ENCODE measurements at places on chromosomes 12 and 14.
A peak's percentile ranks its signal among the peaks of the same experiment; 100 is the strongest.

- DNase-seq = peak; percentile 50
Measured at GRCh38 chr12:92570056-92570753, 132.6 kb upstream of the PLEKHG7 start.

DNA sequence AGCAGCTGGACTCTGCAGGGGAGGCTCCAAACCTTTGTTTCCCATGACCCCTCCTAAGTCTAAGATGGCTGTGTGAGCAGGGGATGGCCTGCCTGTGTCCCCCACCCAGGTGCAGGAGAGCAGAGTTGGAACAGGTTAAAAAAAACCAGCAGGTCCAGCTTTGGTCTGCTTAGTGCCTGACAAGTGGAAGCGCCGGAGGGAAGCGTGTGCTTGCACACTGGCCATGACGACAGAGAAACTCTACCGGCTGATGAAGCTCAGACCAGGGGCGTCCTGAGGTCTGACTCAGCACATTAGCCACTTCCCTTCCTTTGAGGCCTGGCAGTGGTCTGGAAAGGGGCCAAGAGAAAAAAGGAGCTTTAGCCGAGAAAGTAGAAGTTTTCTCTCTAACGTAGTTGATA lies 280.1 kb downstream of the VRK1 start:
- peak; percentile 93 for DNase-seq

GRCh38 chr12:29241821-29242591 lies 92.9 kb downstream of the FAR2 start:
- peak; percentile 84 for DNase-seq

DNA sequence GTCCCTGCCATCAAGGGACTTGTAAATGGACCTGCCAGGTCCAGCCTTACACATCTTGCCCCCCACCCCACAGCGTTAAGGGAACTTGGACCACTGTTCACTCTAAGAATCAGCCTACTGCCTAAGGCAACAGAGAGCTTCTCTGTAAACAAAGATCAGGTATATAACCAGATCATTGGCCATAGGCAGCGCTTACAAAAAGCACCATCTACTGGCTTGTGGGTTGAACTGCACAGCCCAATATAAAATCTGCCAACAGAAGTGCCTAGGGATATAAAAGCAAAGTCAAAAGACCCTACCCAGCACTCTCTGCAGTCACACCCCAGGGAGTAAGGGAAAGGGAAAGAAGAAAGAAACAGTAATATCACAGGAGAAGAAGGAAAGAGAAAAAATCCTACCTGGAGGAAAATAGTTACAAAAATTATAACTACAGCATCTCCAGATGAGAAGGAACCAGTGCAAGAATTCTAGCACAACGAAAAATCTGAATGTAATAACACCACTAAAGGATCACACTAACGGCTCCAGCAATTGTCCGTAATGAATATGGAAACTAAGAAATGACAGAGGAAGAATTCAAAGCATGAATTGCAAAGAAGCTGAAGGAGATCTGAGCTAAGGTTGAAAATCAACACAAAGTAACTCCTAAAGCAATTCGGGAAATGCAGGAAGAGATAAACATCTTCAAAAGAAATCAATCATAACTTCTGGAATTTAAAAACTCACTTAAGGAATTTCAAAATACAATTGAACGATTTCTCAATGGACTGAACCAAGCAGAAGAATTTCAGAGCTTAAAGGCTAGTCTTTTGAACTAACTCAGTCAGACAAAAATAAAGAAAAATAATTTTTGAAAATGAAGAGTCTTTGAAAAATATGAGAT lies 95.2 kb upstream of the PCED1B start:
- peak; percentile 57 for DNase-seq

GRCh38 chr14:105540811-105541210 lies 14.4 kb downstream of the TMEM121 start:
- no peak for DNase-seq

GRCh38 chr12:14473707-14474287 lies 93.9 kb downstream of the PLBD1 start:
- peak; percentile 6 for DNase-seq

- DNase-seq = no peak
Measured at GRCh38 chr12:38926501-38926900, 21.1 kb upstream of the CPNE8 start.

GRCh38 chr14:74647678-74648461 lies 35.8 kb upstream of the LTBP2 start:
- DNase-seq = no peak

- no peak for DNase-seq
Measured at GRCh38 chr12:42789808-42790760, 200.5 kb upstream of the PRICKLE1 start.

GRCh38 chr12:93363841-93364297 lies 13.9 kb upstream of the NUDT4 start:
- DNase-seq = no peak

DNA sequence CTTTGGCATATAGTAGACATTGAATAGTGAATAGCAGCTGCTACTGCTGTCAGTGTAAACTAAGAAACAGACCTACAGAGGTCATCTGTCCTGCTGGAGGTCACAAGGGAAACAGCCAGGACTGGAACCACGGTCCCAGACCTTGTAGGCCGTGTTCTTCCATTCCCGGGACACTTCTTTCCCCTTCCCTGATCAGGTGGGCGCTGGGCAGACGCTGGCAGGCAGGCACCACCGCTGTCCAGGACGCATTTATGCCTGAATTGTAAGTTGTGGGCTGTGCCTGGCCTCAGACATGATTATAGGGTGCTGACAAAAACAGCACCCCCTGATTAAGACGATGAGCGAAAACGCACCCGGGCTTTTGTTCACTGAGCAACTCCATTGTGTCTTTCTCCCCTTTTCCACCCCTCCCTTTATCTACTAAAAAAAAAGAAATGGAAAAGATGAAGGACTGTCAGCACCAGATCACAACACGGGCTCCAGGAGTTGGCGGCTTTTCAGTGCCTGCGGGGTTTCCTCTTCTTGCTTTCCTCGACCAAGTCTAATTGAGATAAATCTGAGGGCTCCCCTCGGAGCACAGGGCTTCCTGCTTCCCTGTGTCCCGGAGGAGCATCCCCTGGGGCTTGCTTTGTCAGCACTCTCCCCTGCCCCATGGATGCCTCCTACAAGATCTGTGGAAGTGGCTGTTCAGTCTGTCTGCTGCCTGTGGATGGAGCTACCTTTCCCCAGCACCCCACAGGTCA lies 80.6 kb downstream of the TSPAN9 start:
- no peak for DNase-seq

GRCh38 chr12:104339663-104340062 lies 36.1 kb downstream of the EID3 start:
- DNase-seq = no peak

GRCh38 chr14:51780006-51780692 lies 80.3 kb upstream of the GNG2 start:
- DNase-seq = peak; percentile 52

DNA sequence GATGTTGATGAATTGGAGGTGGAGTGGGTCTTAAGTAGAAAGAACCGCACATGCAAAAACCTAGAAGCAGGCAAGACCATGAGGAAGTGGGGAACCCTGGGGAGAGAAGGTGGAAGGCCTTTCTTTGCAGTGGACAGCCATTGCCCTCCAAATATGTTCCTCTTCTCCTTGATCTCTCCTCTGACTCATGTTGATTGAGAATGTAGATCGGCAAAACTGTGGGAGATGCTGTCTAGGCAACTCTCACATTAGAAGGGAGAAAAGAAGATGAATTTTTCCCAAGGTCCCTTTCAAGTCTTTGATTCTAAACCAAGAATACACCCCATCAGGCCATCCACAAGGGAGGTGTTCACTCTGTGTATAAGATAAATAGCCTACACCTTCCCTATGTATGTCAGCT lies 257.5 kb downstream of the MSRB3 start:
- DNase-seq = no peak

GRCh38 chr12:25784669-25785068 lies 173.8 kb upstream of the RASSF8 start:
- DNase-seq = no peak

DNA sequence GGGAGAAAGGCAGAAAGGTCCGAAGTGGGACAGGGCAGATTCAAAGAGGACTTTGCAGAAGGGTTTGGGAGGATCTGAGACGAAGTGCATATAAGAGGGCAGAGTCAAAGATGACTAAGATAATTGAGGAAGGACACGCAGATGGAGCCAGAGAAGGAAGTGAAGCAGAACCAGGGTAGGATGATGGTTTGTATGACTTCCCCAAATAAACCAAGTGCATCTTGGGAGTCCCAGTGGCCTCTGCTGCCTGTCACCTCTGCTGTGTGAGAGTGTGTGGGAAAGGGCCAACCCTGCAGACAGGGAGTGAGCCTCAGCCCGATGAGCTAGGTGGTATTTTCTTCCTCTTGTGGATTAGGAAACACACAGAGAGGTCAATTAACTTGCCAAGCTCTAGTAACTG lies 36.8 kb downstream of the FLVCR2 start:
- peak; percentile 70 for DNase-seq

DNA sequence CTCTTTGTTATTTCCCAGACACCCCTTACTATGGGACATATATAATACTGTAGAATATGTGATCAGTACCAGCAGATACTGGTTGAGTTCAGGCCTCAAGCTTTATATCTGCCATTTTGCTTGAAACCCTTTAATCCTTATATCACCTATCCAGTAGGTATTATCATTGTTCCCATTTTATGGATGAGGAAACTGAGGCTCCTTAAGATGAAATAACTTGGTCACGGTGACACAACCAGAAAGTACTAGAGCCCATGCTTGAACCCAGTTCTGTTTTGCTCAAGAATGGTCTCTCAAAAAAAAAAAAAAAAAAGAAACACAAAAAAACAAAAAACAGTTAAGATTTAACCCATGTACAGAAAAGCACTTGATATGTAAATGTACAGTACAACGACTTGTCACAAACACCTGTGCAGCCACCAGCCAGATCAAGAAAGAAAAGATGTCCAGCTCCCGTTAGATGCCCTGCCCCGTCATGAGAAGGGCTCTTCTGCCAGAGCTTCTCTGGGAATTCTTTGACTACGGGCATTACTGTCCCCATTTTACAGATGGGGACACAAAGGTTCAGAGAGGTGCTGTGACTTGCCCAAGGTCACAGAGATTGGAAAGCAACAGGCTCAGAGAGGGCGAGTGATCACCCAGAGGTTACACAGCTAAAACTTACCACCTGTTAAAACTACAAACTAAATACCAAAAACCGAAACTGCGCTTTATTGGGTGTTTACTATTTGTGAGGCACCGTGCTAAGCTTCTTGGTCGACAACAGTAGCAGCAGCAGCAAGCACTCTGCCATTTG lies 669 bp upstream of the WSCD2 start:
- no peak for DNase-seq

GRCh38 chr12:69497308-69498026 lies 27.3 kb downstream of the FRS2 start:
- DNase-seq = peak; percentile 47

GRCh38 chr12:127241072-127241817 lies 1025.7 kb upstream of the TMEM132C start:
- no peak for DNase-seq

DNA sequence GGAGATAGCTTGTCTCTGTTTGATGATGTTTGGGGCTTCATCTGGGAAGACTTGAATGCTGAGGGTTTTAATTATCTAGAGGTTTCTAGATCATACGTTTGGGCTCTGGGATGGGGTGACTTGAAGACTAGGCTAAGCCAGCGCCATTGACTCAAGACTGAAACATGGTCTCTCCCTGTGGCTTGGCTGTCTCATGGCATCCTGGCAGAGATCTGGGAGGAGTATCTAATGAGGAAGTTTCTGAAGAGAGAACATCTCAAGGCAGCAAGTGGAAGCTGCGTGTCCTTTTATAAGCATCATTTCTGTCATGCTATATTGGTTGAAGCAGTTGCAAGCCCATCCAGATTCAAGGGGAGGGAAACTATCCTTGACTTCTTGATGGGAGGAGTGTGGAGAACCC lies 104.8 kb downstream of the UNC79 start:
- no peak for DNase-seq

DNA sequence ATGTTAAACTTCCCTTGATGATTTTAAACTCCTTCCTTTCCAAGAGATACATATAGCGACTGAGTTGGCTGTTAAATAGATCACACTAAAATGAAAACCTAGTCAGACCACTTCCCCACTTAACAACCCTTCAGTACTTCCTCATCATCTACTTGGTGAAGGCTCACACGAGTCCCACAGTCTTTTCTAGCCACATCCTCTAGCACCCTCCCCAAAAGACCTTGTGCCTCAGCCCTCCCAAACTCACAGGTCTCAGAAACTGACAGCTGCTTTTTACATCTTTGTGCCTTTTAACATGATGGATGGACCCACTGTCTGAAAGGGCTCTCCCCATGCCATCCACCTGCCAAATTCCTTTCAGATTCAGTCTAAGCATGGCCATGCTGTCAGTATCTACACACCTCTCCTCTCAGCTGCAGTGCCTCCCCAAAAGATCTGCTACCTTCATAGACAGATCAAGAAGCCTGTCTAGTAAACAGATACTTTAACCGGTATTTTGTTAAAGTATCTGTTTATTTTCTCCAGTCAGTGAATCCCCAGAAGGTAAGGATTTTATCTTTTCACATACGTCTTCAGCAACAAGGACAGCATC lies 65.1 kb upstream of the GPHB5 start:
- DNase-seq = peak; percentile 35

Data from hematopoietic multipotent progenitor cell (in vitro differentiated cells).